ENCODE measurements at places on chromosomes 1 and 21. TPM values are rescaled to one million over a fixed set of nuclear protein-coding genes. Genes with fewer than 3 reads are reported as not detected.

LEPROT gene
- 11.3 TPM for total RNA-seq

BARHL2 gene
- total RNA-seq, result not detected

EDARADD gene
- total RNA-seq, result 1.6 TPM

KRTAP19-1 gene
- total RNA-seq, result not detected

FAM167B gene
- 0.32 TPM for total RNA-seq

CAMK2N1 gene
- total RNA-seq, result 0.52 TPM

HMGN1 gene
- total RNA-seq, result 501 TPM

OR6K3 gene
- total RNA-seq, result not detected

C1orf174 gene
- total RNA-seq, result 51.0 TPM

CYP4A22 gene
- not detected for total RNA-seq

ETV3L gene
- total RNA-seq, result not detected

NOTCH2 gene
- 46.2 TPM for total RNA-seq

TGFB2 gene
- total RNA-seq, result 0.04 TPM

INSRR gene
- total RNA-seq, result 0.12 TPM

TLR5 gene
- 0.38 TPM for total RNA-seq

SPATA1 gene
- 1.5 TPM for total RNA-seq

CD164L2 gene
- total RNA-seq, result not detected

DAB1 gene
- not detected for total RNA-seq

SLC5A9 gene
- not detected for total RNA-seq

SLC22A15 gene
- 0.47 TPM for total RNA-seq

FMO1 gene
- total RNA-seq, result not detected

LRRC42 gene
- total RNA-seq, result 30.1 TPM

C4BPA gene
- not detected for total RNA-seq

SLC35F3 gene
- total RNA-seq, result 8.1 TPM

SMCP gene
- total RNA-seq, result not detected

FCRL5 gene
- 0.31 TPM for total RNA-seq

JAM2 gene
- 2.5 TPM for total RNA-seq

BLACAT1 gene
- 0.19 TPM for total RNA-seq

ESPN gene
- total RNA-seq, result 0.44 TPM

C1QB gene
- total RNA-seq, result not detected

TNFSF18 gene
- total RNA-seq, result not detected

All from activated naive CD8-positive, alpha-beta T cell treated with anti-CD3 and anti-CD28 coated beads for 36 hours (primary cell).